ENCODE measurements at places on chromosomes 11 and 22.

- DNase-seq = no peak
Observed at GRCh38 chr11:44936951-44937543, 13.6 kb downstream of the TP53I11 start.

DNA sequence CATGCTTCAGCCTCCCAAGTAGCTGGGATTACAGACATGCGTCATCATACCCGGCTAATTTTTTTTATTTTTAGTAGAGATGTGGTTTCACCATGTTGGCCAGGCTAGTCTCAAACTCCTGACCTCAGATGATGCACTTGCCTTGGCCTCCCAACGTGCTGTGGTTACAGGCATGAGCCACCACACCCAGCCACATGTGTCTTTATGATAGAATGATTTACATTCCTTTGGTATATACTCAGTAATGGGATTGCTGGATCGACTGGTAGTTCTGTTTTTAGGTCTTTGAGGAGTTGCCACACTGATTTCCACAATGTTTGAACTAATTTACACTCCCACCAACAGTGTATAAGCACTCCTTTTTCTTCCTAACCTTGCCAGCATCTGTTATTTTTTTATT is 276.2 kb downstream of the METTL15 start:
- no peak for DNase-seq

DNA sequence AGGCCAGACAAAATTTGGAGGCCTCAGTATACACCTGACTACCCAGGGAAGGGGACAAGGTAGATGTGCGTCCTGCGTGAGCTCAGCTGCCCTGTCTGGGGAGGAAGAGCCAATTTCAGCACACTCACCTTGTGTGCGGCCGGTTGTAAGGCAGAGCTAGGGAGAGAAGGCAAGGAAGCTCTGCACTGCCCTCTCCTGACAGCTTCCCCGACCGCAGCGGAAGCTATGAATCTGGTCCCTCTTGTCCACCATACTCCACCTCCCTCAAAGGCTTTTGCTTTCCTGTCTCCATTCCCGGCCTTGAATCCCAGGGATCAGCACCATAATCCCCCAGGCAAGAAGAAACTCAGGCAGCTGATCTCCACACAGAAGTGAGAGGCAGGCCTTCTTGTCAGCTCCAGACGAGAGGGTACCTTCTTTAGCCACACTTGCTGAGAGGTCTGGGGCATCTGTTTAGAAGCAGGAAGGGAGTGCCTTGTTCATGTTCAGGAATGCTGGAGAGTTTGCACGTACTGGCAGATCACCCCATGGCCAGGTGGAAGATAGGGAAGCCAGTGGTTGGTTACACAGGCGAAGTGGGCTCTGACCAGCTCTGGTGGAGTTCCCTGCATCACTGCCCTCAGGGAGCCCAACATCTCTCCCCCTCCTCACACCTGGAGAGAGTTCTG is 62.5 kb downstream of the FEZ1 start:
- no peak for DNase-seq

DNA sequence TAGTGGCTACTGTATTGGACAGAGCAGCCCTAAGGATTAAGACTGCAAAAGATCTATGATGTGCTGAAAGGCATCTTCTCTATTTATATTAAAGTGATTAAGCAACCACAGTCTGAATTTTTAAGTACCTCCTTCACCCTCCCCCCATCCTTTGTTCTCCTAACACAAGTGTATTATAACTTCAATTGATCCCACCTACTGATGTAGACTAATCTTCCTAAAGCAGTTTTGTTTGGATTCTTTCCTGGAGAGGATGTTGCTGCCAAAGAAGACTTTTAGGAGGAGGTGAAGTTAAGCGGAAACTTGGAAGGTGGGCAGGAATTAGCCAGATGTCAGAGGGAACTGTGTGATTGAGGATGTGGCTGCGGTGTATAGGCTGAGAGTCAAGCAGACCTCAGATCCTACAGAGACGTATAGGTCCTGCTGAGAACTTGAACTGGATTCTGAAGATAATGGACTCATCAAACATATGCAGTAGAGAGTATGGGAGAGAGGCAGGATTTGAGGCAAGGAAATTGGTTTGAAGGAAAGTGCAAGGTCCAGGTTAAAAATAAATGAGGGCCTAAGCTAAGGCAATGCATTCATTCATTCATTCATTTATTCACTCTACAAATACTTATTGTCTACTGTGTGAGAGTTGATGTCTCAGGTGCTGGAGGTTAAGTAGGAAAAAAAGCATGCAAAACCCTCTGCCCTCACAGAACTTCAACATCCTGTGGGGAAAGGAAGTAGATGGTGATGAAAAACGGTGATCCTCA is 5.2 kb upstream of the RASSF10 start:
- no peak for DNase-seq

DNA sequence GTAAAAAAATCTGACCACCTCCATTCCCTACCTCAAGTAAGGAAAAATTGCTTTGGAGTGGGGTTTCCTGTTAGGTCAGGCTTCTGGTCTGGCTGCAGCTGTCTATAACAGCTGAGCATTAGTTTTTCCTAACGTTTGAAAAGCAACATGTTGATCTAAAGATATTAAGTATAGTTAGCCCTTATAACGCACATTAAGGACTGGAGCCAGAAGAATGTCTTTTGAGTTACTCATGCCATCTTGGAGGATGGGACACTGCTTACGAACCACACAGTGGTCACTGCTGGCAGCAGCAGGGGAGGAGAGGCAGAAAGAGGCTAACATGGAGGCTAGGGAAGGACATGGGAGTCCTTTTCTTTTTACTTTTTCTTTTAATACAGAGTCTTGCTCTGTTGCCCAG is 44.1 kb upstream of the GDPD4 start:
- no peak for DNase-seq

- no peak for DNase-seq
Observed at GRCh38 chr11:68845351-68846002, 3.8 kb upstream of the CPT1A start.

DNA sequence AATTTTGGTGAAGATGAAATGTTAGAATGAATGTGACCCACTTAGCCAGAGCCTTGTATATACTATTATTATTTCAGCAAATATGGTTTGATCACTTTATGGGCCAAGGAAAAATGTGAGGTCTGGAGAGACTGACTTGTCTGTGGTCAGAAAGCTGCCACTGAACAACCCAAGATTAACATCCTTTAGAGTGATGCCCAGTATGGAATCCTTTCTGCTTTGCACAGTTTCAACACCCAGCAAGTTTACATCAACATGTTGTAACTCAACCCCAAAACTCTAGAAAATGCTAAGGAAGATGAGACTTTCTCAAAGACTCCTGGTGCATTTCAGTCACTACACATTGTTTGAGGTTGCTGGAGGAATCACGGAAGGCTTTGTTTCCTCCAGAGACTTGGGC is 107.7 kb downstream of the SNX19 start:
- DNase-seq = no peak

GRCh38 chr11:126328938-126329643 is 25.2 kb downstream of the DCPS start:
- no peak for DNase-seq

DNA sequence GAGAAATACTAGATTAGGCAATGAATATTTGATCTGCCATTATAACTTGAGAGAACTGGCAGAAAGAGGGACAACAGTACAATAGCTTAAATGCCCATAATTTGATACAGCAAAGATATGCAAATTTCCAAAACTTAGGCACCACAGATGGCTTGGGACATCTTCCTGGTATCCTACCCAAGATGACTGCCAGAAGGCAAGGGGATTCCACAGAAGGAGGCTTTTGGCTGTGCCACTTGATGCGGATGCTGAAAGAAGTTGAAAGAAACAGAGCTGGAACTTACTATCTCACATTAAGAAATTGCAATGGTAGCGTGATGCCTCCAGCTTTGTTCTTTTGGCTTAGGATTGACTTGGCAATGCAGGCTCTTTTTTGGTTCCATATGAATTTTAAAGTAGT is 216.7 kb downstream of the TTC28 start:
- DNase-seq = no peak

- no peak for DNase-seq
Observed at GRCh38 chr22:49077036-49077393, 750.7 kb downstream of the BRD1 start.
